ENCODE measurements at places on chromosomes 7 and 10.

- no peak for DNase-seq
These were observed 93.4 kb downstream of the RTKN2 start for GRCh38 chr10:62175251-62175650.

DNA sequence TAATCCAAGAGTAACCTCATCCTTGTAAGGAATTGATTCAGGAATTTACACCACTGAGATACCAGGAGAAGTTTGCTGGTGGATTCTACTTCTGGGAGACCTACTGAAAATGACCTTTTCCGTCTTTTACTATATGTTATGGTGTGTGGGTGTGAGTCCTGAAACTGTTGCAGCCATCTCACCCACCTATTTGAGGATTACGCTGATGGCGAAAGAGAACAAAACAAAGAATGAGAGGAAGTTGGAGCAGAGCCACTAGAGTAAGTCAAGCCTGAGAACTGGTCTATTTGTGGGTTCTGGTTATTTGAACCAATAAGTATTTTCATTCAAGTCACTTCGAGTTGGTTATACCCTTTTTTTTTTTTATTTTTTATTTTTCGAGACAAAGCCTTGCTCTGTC is 12.7 kb upstream of the ABCC2 start:
- no peak for DNase-seq

DNA sequence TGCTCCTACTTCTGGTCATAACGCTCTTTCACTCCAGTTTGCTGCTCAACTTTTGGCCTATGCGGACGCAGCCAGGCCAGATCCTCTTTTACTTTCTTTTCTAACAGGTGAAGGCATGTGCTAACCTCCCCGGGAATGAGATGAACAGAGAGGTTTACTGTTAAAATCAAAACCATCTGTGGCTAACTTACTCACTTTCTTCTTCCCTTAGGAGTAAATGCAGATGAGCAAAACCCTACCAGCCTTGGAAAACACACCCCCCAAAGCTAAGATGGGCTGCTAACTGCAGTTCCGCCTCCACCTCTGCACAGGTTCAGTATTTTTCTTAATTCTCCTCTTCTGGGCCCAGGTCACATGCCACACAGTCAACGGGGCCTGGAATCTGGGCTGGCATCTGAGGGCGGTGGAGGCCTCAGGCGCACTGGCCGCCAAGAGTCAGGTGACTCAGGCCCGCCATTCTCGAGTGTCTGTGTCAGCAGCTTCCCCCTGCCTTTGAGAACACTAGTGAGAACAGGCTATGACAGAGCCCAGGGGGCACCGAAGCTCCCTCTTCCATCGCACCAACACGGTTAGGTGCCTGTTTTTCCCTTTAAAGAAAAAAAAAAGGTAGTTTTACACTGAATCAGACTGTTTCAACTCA is 11.1 kb downstream of the FAM53B start:
- DNase-seq = no peak

GRCh38 chr10:29271877-29272276 is 17.0 kb upstream of the LYZL1 start:
- DNase-seq = no peak

GRCh38 chr7:104848138-104848990 is 165.6 kb upstream of the KMT2E start:
- peak; percentile 84 for DNase-seq

- no peak for DNase-seq
These were observed 254.4 kb upstream of the KLF14 start for GRCh38 chr7:130988443-130988842.

DNA sequence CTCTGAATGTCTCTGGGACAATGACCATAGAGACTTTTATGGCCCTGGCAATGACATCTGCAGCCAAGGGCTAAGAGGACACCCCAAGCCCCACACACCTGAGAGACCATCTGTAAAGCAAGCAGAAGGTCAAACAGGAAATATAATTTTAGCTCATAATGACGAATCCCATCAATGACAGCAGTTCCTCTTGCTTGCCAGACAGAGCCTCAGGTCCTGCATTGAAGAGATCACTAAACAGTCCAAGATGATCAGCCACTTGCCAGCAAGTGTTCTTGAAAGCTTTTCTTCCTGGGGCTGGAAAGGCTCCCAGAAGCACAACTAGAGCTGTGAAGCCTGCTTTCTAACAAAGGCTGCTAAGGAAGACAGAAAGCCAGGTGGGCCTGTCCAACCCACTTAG is 993.7 kb upstream of the AUTS2 start:
- no peak for DNase-seq

DNA sequence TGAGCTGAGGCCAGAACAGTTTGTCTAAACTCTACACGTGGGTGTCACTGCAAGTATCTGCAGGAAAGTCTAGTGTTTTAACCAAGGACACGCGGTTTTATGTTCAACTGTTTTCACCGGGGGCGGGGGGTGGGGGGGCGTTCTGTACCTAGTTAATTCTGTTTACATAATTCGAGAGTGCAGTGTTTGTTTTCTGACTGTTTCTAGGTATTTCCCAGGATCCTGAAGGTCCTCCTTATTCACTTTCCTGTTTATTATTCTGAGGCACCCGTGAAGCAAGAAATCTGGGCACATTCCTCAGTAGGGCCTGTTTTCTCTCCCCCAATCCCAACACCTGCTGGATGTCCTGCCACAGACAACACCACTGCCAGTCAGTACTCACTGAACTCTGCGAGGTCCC is 7.6 kb downstream of the LOXL4 start:
- no peak for DNase-seq

DNA sequence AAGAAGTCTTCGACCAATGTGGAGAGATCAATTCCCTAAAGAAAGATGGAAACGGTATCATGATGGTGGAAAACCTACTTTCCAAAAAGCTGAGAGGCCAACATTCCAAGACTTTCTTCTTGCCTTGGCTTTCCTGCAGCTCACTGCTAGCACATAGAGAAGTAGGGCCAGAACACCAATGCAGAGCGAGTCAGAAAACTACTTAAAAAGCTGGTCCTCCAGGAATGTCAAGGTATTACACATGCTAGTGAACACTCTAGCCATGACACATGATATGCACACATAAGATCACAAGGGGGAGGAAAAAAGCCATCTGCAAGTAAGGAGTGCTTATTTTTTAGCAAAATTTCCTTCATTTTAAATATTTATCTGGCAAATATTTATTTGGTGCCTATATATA is 22.7 kb downstream of the GPAM start:
- DNase-seq = no peak

GRCh38 chr10:61456095-61456789 is 3.1 kb upstream of the TMEM26 start:
- DNase-seq = no peak

DNA sequence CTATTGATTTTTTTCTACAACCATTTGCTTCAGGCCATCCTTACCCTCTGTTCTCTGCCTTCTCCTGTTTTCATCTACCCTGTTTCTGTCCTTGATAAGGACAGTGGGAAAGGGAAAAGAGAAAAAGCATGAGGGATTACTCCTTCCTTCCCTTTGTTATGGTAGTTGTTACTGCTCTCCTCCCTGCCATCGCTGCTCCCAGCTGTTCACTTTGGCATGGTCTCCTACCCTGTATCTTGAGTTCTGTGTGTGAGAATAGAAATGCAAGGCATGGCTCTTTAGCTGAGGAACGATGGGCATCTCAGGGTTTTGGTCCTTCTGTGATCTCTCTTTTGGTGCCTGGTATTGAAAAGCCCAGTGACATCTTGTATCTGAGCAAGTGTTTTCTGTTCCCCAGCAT is 6.4 kb downstream of the CCSER2 start:
- DNase-seq = no peak

DNA sequence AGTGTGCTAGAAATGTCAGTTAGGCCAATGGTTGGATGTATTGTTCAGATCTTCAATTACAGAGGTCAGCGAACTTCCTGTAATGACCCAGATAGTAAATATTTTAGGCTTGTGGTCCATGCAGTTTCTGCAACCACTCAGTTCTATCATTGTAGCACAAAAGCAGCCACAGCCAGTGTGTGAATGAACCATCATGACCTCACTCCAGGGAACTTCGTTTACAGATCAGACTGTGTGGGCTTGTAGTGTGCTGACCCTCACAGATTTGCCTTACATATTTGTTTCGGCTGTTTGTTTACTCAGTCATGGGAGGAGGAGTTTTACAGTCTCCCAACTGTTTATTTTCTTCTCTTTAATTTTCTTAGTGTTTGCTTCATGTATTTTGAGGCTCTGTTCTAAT is 55.4 kb downstream of the LANCL2 start:
- DNase-seq = no peak

- no peak for DNase-seq
These were observed 18.8 kb upstream of the GARS1 start for GRCh38 chr7:30575910-30576309.

GRCh38 chr10:103613616-103614015 is 120.1 kb downstream of the NEURL1 start:
- no peak for DNase-seq

- no peak for DNase-seq
These were observed 10.0 kb downstream of the FRG2B start for GRCh38 chr10:133616371-133617130.

Measured in nephron progenitor cell (in vitro differentiated cells).